Tibial nerve (tissue), 4 donors: ENCODE measurements at places on chromosomes 4 and X. TPM values are rescaled to one million over a fixed set of nuclear protein-coding genes. Genes with fewer than 3 reads are reported as not detected.

DNA sequence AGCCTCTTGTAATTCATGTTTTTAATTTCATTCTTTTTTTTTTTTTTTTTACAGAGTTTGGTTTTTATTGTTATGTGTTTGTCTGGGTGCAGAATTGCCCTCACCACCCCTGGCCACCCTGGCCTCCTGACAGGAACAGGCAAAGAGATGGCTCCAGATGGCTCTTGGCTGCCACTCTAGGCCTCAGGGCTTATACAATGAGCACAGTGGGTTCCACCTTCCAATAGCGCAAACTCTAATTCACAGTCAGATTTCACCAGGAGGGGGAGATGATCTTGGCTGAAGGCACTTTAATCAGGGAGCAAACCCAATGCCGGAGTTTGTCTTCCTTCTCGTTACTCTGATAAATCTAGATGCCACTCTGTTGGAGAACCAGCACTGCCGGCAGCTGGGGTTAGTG, 24.8 kb downstream of the CPE start:
- DNase-seq, result no peak
- no peaks in the 10 kb centered on the region for H3K4me1 ChIP-seq
- no peak overlapping the region for H3K4me3 ChIP-seq
- H3K36me3 ChIP-seq, result no peaks in the 10 kb centered on the region
- H3K27me3 ChIP-seq, result no peaks in the 10 kb centered on the region

DNA sequence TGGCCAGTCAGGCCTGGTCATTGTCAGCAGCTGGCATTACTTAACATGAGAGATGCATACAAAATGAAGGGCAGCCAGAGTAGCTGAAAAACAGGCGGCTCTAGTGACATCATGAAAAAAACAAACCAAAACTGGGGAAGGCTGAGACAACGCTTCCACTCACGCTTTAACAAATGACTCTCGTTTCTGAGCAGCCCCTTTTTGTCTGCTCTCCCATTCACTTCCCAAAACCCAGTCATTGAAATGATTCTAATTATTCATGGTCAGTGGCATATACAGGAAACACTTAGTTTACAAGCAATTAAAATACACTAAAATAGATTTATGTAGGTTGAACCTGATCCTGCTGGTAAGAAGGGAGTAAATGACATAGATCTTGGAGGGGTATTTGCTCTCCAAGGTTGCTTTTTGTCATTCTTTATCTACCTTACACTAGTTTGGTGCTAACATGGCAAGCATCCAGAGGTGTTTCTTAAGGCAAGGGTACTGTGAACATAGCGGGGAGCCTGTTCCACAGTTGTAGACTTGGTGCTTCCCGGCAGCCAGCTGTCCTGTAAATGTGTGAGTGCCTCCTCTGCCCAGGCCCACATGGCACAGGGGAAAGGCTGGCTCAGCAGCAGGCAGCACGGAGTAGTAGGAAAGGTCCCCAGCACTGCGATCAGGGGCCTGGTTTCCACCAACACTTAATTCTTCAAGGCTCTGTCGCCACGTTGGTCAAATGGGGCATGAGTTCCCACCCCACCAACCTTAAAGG, 61.2 kb upstream of the CITED1 start:
- H3K27ac ChIP-seq, result no peak overlapping the region
- H3K36me3 ChIP-seq, result no peaks in the 10 kb centered on the region
- H3K4me3 ChIP-seq, result no peak overlapping the region
- no peaks in the 10 kb centered on the region for H3K4me1 ChIP-seq
- DNase-seq, result no peak

GRCh38 chr4:169090484-169091215, 80.6 kb upstream of the CBR4 start:
- no peaks in the 10 kb centered on the region for H3K27me3 ChIP-seq
- no peak overlapping the region for H3K27ac ChIP-seq
- H3K36me3 ChIP-seq, result no peaks in the 10 kb centered on the region
- H3K4me1 ChIP-seq, result no peaks in the 10 kb centered on the region
- no peak for DNase-seq

- H3K4me3 ChIP-seq, result no peak overlapping the region
- H3K27ac ChIP-seq, result no peak overlapping the region
- no peaks in the 10 kb centered on the region for H3K4me1 ChIP-seq
- no peaks in the 10 kb centered on the region for H3K36me3 ChIP-seq
- H3K27me3 ChIP-seq, result no peaks in the 10 kb centered on the region
These were observed 118.9 kb downstream of the KLHL4 start for GRCh38 chrX:87636533-87636932.

DNA sequence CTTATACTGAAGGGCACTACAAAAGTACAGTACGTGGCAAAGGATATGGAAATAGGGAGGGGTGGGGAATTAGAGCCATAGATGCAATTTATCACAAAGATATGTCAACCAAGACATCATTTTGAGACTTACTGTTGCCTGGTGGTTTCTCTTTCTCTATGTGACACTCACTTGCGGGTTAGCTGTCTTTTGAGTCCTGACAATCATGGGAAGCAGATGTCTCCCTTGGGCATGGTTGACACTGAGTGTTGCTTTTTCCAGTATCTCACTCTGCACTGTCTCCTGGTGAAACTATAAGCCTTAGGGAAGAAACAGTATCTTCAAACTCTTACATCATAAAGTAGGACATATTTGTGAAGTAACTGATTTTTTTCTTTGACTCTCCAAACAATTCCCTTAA, 383.5 kb upstream of the LCORL start:
- no peaks in the 10 kb centered on the region for H3K36me3 ChIP-seq
- no peaks in the 10 kb centered on the region for H3K4me1 ChIP-seq
- no peak overlapping the region for H3K27ac ChIP-seq

DNA sequence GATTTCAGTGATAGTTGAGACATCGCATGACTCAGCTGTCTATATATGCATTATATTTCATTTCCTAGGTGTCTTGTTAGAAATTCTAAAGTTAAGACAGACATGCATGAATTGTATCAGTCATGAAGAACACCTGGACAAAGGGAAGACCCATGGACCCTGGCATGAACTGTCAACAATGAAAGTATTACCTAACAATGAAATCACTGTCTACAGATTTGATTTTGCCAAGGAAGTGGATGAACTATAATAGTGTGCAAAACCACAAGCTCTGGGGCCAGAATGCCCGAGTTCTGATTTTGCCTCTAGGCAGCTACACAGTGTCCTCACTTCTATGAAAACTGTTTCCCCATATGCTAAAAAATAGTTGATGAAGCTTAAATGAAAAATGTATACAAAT, 386.1 kb downstream of the NLGN4X start:
- no peak overlapping the region for H3K27ac ChIP-seq
- DNase-seq, result no peak
- H3K27me3 ChIP-seq, result no peaks in the 10 kb centered on the region
- H3K4me3 ChIP-seq, result no peak overlapping the region
- no peaks in the 10 kb centered on the region for H3K36me3 ChIP-seq

PARM1 gene
- 10.0 TPM for total RNA-seq

CAMK2D gene
- total RNA-seq, result 36.9 TPM

HTR2C gene
- not detected for total RNA-seq
